HS-27A (cell line): ENCODE measurements at places on chromosomes 6 and 20.

- DNase-seq: no peak
Observed at GRCh38 chr6:75347898-75348610, 63.5 kb upstream of the TMEM30A start.

GRCh38 chr6:167005350-167006159 lies 6.4 kb downstream of the CEP43 start:
- DNase-seq: no peak

- DNase-seq: no peak
Observed at GRCh38 chr20:59804871-59805665, 128.4 kb downstream of the SYCP2 start.

DNA sequence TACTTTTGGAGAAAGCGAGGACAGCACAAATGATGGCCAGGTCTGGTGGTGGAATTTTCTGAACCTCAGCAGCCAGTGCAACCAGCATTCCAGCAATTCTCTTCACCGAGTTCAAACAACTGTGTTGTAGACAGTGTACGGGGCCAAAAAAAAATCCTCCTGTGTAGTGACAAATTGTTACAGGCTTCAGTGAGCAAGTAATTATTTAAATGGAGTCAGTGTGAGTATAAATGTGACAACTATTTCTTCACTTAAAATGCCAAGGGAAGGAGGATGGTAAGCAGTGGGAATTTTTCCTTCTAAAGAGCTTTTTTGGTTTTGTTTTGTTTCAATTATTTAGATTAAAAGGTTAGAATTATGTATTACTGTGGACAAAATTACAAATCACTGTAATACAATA lies 154.1 kb downstream of the TMEM242 start:
- no peak for DNase-seq

GRCh38 chr20:9214685-9215084 lies 145.8 kb downstream of the PLCB4 start:
- DNase-seq: no peak

DNA sequence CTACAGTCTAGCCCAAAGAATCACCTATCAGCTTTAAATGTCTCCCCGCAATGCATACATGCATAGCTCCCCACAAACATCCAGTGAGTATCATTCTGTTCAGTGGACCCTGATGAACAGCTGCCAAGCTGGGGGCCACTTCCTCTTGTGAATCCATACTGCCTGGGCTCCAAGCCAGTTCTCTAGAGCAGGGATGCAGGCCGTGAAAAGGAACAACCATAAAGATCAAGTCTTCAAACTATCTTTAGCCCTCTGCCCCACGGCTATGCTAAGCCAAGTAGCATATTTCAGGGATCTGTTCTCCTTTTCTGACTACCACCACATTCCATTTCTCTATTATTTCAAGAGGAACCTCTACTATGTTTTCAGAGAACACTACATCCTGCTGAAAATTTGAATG lies 191.7 kb upstream of the BTBD3 start:
- DNase-seq: no peak

DNA sequence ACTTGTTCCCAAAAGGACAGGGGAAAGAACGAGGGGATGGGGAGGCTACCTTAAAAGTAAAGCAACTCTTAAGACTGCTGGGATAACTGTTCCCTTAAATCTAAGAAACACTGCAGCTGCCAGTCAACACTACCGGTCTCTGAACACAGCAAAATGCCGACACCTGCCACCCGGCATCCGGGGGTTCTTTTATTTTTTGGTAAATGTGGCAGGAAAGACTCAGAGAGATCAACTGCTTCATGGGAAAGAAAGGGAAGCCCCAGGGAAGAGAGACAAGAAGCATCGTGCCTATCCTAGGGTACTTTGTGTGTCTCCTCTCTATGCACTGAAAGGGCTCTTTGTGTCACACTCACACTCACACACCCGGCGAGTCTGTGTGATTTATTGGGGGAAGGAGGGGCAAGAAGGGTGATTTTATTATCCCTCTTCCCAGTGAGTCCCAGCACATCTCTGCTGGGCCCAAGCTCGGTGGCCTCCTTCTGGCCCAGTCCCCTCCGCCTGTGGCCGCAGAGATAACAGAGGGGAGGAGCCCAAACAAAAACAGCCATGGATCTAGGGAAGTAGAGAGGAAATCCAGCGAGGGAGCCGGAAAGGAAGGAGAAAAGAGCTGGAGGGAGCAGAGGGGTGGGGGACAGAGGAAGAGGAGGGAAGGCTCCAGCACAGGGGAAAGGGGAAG lies 1.4 kb downstream of the FYN start:
- DNase-seq: peak; percentile 70

GRCh38 chr6:36072681-36073080 lies 45.1 kb downstream of the MAPK14 start:
- no peak for DNase-seq

- no peak for DNase-seq
Observed at GRCh38 chr6:64895945-64896344, 811.1 kb downstream of the EYS start.

- DNase-seq: no peak
Observed at GRCh38 chr20:63100174-63100925, 93.6 kb upstream of the BHLHE23 start.

- no peak for DNase-seq
Observed at GRCh38 chr20:17315407-17316231, 88.8 kb downstream of the PCSK2 start.

- no peak for DNase-seq
Observed at GRCh38 chr6:105911106-105911629, 175.0 kb upstream of the PRDM1 start.

DNA sequence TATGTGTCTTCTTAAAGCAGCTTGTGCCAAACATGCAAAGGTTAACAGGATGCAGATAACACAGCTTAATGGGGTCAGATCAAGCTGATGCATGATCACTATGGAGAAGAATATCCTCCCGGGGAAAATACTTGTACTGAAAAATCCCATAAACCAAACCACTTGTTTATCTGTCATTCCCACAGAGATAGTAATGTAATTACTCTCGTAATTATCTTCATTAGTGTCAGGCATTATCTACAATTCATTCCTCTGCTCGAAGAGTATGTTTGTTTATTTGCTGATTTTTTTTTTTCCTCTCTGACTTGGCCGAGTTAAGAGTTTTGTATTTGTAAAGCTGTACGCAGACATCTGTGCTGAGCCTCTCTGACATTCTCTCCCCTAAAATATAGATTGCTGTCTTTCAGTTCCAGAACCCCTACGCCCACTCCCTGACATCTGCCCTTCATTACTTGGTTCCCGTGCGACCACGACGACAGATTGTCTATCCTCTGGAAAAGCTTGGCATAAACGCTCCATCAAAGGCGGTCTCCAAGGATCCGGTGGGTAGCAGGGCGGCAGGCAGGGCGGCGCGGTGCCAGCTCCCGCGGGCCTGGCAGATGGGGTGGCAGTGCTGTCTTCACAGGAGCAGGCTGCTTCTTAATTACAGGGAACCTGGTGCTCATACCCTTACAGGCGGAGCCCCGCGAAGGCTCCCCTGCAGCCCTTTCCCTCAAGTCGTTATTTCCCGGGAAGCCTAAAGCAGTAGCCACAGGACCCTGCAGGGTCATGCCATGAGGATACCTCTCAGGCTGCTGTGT lies 147.2 kb downstream of the CFAP61 start:
- no peak for DNase-seq

- no peak for DNase-seq
Observed at GRCh38 chr6:35312076-35312800, 14.6 kb downstream of the DEF6 start.

DNA sequence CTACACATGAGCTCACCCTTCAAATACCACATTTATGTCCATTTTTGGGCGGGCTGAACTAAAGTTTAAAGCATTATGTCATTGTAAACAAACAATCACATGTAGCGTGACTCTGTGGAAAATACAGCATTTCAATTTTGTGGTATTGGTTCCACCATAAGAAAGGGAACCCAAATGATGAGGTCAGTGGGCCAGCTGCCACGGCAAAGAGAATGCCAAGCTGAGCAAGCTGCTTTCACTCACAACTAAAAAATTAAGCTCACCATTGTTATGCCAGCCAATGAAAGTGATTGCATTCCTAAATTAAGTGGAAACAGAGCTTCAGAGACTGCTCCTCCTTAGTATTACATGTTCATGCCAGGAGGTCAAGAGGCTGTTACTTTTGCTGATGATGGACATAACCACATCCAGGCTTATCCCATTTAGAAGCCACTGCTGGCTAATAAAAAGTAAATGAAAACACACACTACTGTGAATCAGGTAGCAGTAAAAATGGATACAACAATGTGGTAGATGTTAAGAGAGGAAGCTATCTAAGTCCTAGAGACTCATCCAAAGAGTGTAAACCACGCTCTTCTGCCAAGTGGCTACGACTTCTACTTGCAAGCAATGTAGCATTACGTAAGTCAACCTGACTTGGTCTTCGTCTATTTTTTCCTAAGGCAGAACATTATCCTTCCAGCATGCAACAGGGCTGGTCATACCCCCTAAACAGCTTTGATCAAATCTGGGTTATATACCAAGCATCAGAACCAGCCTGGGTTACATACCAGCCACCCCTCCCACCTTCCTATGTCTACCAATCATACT lies 164.8 kb downstream of the BACH2 start:
- no peak for DNase-seq

DNA sequence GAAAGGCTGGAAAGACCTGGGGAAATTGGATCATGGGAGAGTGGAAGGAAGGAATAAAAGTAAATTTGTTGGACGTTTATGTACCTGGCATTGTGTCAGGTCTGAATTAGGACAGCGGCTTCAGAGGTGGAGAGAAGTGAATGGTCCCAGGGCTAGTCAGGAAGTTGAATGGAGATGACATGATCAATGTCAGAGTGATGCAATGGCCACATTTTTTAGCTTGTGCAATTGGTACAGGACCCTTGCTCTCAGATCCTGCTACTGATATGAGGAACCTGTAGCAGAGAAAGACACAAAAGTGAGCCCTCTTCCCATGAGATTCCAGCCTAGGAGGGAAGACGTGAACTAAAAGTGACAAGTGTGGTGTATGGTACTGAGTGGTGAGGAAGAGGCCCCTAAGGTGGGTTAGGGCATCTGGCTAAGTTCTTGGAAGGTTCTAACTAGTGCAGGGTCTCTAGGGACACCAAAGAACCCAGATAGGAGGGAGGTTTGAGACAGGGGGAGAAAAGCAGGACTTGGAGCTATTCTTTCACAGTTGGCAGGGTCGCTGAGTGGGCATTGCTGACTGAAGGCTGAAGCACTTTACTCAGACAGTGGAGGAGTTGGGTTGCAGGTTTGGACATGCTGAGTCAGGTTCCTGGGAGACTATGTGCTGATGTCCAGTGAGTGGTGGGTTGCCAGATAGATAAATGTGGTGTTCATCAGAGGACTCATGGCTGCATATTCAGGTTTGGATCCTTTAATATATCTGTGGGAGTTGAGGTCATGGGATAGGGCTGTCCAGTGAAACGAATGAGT lies 266.1 kb upstream of the RNF24 start:
- DNase-seq: no peak

GRCh38 chr6:147040121-147040910 lies 163.9 kb upstream of the STXBP5 start:
- DNase-seq: no peak

DNA sequence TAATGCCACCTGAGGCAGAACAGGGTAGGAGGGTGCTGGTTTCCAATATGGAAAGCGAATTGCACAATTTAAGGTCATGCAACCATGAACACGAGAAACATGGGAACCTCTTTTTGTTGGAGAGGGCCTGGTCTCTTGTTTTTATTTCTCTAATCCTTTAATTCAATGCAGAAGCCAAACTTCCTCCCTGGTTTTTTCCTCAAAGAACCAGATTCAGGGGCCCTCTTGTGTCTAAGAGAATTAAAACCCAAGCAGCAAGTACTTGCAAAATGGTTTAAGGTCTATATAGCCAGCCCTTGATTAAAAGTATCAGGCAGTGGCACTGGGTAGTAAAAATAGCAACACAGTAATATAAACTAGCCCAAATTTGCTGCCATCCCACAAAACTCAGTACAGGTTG lies 19.5 kb downstream of the GSTA4 start:
- DNase-seq: no peak

DNA sequence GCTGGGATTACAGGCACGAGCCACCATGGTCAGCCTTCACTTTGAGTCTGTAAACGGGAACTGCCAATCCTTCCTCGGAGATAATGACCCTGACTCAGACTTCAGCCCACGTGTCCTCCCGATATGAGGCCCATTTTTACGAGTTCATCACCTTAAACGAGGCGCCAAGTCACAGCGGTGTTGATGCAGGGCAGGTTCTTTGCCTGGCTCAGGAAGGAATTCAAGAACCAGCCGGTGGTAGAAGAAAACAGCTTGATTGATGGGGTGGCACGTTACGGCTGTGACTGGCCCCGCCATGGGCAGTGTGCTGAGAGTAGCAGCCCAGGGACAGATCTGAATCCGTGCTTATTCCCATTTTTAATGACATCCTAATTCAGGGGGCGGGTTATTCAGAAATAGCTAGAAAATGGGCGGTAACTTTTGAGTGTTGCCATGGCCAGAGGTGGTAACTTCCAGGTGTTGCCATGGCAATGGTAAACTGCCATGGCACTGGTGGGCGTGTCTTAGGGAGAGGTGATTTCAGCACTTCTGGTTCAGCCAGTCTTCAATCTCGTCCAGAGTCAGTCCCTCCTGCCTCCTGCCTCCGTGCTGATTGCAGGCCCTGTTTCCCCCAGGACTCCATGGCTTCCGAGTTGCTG lies 9.1 kb upstream of the MAP1LC3A start:
- no peak for DNase-seq

- DNase-seq: peak; percentile 27
Observed at GRCh38 chr6:100116411-100117194, 122.6 kb upstream of the MCHR2 start.

DNA sequence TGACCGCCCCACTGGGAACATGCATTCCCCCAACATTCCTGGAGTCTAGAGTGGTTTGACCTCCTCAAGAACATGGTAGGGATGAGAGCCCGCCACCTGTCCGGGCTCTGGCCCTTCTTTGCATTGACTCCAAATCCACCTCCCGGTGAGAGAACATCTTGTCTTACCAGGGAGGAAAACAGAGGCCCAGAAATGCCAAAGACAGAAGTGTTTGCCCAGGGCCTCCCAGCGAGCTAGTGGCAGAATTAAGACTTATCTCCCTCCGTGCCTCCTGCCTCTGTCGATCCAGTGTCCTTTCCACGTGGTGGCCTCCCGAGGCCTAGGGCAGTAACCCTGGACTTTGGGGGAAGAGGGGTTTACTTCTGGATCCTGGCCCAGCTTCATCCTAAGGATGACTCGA lies 134.8 kb downstream of the JPH2 start:
- DNase-seq: no peak

- DNase-seq: no peak
Observed at GRCh38 chr6:10837009-10837621, 1.2 kb downstream of the MAK start.

DNA sequence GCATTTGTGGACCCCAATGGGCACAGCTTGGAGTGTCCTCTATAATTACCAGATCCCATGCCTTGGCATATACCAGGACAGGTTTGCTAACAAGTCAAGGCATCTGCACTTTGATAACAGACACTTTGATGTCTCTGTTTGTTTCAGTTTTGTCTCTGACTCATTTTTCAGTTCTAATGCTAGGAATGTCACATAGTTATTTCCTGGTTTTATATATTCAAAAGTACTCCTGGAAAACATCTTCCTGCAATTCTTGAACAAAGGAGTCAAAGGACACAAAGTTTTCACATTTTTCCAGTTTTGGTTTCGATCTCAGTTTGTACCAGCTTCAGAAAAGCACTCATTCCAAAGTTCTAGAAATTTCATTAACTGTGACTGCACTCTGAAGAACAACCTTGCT lies 188.1 kb downstream of the FOXC1 start:
- DNase-seq: no peak
